ENCODE measurements at places on chromosomes 3 and 15.

DNA sequence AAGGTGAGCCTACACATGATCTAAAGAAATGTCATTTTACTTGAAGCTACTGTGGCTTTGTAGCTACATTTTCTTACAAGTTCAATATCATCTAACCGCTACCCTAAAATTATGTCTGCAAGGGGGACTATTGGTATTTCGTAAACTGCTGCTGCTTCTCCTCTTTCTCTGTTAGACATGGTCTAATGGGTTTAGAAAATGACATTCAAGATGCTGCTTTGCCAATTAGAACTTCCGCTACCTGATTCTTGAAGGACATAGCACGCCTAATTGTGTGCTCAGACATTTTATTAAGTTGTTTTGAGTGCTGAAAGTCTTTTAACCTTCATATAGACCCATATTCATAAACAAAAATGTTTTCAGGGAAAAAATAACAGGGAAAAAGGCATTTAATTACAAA, 283.7 kb upstream of the ICE2 start:
- no peak for DNase-seq

GRCh38 chr15:87961851-87962420, 294.6 kb downstream of the NTRK3 start:
- DNase-seq = no peak

GRCh38 chr3:94036909-94037507, 8.6 kb upstream of the STX19 start:
- peak; percentile 16 for DNase-seq

GRCh38 chr3:137110392-137110996, 152.7 kb downstream of the IL20RB start:
- peak; percentile 15 for DNase-seq

DNA sequence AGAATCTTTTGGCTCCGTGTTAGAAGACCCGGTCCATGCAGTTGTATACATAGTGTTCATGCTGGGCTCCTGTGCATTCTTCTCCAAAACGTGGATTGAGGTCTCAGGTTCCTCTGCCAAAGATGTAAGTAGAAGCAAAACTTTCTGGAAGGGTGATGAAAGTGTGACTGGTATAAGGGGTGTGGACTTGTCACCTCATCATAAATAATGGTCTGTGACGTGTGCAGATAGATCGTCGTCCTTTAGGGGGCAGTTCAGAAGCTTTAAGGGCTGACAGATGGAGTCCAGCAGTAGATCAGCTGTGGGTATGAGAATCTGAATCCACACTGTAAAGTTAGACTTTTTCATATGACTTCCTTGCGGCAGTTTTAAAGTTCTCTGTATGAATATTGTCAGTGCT, 15.3 kb downstream of the SEC61A1 start:
- DNase-seq = no peak

GRCh38 chr3:176766862-176767261, 430.4 kb downstream of the TBL1XR1 start:
- DNase-seq = no peak

- DNase-seq = no peak
These were observed 5.8 kb downstream of the TMIE start for GRCh38 chr3:46706771-46707582.

- DNase-seq = no peak
These were observed 708 bp downstream of the ESYT3 start for GRCh38 chr3:138434875-138435772.

DNA sequence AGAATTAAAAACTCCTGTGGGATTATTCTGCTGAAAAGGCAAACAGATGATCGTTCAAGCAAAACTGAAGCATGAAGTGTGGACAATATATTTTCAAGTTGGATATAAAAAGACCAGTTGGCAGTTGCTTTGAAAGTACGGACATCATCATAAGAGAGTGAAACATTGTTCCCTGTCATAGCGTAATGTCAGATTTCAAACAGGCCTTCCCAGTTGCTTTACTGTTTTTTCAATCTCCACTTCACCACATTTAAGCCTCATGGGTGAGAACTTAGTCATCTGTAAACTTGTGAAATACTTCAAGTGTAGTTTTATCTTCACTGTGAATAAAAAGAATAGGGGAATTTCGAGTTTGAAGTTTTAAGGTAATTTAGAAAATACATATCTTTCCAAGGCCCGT, 435.1 kb upstream of the CNTN3 start:
- no peak for DNase-seq

DNA sequence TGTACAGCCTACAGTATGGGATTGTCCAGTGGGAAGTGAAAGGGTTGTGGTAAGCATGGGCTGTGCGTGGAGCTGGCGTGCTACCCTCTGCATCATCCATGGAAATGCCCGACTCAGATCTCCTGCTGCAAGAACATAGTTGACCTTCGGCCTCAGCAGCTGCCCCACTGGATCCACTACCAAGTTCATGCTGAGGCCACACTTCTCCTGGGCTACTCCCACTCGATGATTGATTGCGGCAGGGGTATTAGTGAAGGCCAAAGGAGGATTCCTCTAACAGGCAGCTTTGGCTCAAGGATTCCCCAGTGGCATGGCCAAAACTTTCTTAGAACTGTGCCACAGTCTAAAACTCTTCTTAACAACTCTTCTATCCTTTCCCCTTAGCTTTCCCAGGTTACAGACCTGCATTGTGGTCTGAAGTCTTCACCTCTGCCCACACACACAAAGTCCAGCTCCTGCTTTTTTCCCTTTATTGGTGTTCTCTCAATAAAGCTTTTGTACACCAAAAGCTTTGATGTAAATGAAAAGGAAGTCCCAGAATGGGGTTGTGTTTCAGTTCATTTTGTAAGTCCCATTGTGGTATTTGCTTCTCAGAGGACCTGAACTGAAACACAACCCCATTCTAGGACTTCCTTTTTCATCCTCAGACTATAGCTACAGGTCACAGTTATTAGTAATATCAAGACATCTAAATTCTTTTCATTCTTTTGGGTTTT, 4.9 kb upstream of the TBC1D5 start:
- no peak for DNase-seq

- no peak for DNase-seq
These were observed 14.1 kb downstream of the ARL13B start for GRCh38 chr3:93994056-93994455.

DNA sequence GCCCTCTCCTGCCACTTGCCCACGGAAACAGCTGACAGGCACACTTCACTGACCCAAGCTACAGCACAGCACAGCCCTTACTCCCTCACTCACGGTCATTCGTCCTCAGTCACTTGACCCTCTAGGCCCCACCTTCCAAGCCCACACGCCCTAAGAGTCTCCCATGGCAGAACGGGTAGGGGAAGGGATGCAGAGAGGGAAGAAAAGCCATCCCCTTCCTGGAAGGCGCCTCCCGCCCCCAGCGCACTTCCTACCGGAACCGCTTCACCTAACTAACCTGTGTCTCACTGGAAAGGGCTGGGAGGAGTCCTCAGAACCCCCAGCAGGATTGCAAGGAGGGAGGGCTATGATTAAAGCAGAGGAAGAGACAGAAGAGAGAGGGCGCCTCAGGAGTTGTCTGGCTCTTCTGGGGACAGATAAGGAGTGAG, 22.9 kb downstream of the EPHB3 start:
- DNase-seq = no peak

GRCh38 chr3:186097663-186098451, 11.0 kb downstream of the ETV5 start:
- no peak for DNase-seq

All from activated CD4-positive, alpha-beta T cell treated with anti-CD3 and anti-CD28 coated beads, Interleukin-2, Interleukin-4, amounts not matched to agents 100 ng/mL and 50 ng/mL, durations not matched to agents 16 hours and 8 hours (primary cell).